EL (cell line): ENCODE measurements at places on chromosomes 13 and 19.

- DNase-seq = peak; percentile 5
Measured at GRCh38 chr19:10421240-10422045, 1.1 kb downstream of the PDE4A start.

DNA sequence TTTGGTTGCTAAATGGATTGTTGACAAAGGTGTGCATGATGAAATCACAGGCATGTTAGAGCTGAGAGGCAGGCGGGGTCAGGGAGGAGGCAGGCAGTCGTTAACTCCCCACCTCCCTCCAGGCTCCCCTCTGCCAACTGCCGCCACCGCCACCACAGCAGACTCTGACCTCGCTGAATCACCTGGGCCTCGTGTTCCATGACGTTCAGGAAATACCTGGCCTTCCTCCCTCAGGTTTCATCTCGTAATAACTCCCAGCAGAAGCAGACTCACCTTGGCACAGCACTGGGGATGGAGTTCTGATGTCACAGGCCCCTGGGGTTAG lies 198.5 kb downstream of the KATNAL1 start:
- DNase-seq = no peak

GRCh38 chr13:26718146-26718545 lies 42.4 kb downstream of the GPR12 start:
- DNase-seq = no peak

GRCh38 chr19:47798904-47799266 lies 5.5 kb downstream of the TPRX1 start:
- no peak for DNase-seq

DNA sequence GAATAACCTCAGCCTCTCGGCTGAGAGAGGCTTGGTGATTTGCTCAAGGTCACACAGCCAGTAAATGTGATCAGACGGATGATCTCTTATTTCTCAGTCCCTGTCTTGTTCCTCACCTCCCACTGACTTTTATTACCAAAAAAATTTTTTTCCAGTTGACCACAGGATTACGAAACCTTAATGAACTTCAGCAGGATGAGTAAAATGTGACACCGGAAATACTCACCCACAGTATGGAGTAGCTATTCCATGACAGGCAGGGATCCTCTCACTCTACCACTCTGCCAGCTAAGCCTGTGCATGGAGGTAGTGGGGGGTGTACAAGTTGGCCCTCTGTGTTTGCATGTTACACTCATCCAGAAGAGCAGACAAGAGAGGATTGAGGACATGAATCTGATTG lies 916.4 kb downstream of the UQCRFS1 start:
- DNase-seq = peak; percentile 21

GRCh38 chr13:41075034-41075433 lies 13.7 kb downstream of the WBP4 start:
- DNase-seq = peak; percentile 38

DNA sequence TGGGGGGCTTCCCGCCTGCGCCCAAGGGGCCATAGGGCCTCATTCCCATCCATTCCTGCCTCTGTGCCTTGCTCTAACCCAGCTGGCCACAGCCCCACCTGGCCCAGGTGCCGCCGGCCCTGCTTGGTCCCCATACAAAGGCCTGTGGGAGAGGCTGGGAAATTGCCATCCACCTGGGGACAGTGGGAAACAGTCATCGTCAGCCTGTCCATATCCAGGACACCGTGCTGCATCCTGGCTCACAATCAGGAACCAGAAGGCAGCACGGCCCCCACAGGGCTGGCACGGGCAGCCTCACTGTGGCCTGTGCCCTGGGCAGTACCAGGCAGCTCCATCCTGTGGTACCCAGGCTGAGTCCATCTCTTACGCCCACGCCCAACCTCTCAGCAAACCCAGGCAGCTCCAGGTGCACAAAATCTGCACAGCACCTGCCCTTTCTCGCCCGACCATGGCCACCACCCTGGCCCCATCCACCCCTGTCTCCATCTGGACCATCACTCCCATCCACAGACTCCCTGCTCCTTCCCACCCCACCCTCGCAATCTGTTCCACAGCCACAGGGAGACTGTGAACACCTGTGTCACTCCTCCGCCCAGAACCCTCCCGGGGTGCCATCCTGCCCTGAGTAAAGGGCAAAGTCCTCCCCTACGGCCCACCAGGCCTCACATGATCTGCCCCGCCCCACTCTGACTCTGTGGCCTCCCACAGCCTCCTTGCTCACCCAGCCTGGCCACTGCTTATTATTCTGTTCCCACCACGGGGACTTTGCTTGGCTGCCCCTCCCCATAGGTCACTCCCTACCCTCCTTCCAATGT lies 21.1 kb upstream of the FBXO27 start:
- no peak for DNase-seq

- no peak for DNase-seq
Measured at GRCh38 chr13:49258089-49258796, 10.5 kb downstream of the CDADC1 start.

- DNase-seq = peak; percentile 87
Measured at GRCh38 chr13:49935171-49936074, 717 bp downstream of the SPRYD7 start.

DNA sequence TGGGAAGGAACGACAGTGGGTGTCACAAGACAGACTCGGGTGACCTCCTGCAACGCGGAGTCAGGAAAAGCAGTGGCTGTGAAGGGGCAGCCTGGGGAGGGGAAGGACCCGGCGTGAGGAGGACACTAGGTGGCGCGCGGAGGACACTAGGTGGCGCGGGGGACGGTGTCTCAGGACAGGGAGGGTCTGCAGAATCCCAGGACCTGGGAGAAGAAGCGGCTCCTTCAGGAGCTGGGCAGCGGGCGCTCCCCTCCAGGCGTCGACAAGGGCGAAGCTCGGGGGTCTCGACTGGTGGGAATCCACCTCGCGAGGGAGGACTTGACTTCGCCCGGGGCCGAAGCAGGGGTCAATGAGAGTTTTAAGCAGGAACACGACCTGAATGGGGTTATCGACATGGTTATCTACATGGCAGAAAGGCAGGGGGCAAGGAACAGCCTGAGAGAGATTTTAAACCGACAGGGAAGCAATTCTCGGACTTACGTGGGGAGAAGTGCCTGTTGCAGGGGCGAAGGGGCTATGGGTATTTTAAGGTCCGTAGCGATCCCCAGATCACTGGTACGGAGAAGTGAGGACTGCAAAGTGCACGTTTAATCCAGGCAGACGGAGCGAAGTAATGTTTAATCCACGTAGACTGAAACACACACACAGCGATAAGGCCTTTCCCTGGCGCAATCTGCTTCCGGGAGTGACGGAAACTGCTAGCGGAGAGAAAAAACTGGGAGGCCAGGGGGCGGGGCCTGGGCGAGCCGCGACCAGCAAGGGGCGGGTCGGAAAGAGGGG lies at the start of gene ZNF616:
Gene ZNF616 (minus strand): TSS at position 687 of the 780 bp plus-strand sequence. CDS start 9,426 bp downstream, outside the sequence.
- peak; percentile 94 for DNase-seq

DNA sequence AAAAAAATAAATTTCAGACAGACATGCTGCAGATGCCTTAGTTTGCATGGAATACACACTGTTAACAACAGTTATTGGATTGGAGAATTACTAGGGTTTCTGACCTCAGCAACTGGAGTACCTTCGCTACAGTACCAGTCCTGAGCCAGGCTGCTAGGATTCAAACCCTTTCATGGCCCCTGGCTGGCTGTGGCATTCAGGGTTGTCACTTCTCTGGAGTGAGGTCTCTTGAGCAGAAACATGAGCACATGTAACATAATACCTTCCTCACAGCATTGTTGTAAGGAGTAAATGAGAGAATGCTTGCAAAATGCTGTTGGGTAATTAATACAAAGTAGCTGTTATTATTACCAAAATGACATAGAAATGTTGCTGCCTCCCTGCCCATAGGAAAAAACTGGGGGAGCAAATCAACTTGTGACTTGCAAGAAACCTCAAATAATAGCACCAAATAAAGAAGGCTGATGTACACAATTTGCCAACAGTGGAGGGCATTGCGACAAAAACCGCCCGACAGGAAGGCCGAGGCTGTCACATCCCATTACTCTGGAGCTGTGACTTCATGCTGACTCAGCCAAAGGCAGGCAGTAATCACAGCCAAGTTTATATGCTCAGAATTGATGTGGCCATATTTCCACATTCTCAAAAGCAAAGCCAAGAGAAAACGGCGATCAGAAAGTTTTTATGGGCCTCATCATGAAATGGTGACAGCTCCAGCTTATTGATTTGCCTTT lies 100.4 kb downstream of the RFC3 start:
- peak; percentile 82 for DNase-seq

DNA sequence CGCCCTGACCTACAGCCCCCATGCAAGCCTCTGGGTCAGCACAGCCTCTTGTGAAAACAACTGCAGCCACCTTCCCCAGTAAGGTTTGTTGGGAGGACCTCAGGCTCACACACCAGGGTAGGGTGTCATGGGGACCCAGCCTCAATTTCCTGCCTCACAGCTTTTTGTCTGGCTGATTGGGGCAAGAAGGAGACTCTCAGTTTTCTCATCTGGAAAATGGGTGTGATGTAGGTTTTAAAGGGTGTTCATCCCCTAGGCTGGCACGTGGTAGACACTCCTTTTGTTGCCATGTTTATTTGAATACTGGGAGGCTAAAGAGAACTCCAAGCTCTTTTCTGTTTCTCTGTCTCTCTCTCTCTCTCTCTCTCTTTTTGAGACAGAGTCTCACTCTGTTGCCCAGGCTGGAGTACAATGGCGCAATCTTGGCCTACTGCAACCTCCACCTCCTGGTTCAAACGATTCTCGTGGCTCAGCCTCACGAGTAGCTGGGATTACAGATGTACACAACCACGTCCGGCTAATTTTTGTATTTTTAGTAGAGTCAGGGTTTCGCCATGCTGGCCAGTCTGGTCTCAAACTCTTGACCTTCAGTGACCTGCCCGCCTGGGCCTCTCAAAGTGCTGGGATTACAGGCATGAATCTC lies 18.2 kb upstream of the PLAUR start:
- no peak for DNase-seq

- no peak for DNase-seq
Measured at GRCh38 chr13:80707000-80707983, 366.4 kb upstream of the SPRY2 start.

- no peak for DNase-seq
Measured at GRCh38 chr13:49567491-49567890, 17.9 kb downstream of the RCBTB1 start.

DNA sequence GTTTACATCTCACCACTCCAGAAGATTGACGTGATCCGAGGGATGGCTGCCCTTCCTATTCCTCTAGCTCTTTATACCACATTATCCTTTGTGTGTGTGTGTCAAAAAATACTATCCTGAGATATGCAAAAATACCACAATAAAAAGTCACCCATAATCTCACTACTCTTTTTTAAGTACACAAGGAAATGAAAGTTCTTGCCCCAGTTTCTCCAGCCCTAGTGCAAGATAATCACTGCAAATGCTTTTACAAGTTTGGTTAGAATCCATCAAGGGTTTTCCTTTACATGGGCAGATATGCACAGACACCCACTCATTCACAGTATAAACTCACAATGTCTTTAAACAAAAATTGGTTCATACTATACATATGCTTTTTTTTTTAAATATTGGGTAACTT lies 89.3 kb downstream of the DIAPH3 start:
- DNase-seq = no peak

DNA sequence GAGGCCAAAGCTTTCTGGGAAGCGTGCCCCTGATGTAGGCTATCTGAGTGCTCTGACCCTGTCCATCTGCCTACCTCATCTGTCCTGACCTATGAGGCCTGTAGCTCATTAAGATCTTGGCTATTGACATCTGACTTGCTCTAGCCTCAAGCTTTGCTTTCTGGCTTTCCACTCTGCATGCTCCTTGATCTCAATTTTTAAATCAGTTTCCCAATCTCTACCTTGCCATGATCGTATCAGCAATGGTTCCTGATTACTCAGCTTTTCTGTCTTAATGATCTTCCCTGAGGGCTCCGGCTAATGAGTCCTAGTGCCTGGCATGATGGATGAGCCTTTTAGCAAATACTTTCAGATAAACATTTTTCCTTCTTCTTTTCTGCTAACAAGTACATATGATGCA lies 262.0 kb downstream of the NDFIP2 start:
- no peak for DNase-seq

DNA sequence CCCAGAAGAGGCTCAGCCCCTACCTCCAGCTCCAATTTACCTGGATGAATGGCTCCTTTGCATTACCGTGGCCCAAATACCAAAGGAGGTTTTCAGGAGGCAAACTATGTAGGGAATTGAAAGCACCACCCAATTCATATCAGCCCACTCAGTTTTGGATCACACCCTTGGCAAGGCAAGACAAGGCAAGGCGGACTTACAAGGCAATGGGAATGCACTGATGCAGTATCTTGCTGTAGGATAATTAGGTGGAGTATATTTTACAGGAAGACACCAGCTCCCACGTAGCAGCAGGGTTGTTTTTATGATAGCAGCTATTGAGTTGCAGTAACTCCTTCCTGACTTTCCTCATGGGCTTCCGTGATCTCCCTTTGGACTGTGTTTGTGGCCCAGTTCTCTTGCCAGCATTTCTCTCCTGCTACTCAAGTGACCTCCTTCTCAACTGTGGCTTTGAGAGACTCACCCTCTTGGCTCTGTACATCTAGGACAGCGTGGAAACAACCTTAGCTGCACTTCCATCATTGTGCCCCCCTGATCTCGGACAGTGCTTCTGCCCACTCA lies 935.9 kb downstream of the EFNB2 start:
- no peak for DNase-seq

DNA sequence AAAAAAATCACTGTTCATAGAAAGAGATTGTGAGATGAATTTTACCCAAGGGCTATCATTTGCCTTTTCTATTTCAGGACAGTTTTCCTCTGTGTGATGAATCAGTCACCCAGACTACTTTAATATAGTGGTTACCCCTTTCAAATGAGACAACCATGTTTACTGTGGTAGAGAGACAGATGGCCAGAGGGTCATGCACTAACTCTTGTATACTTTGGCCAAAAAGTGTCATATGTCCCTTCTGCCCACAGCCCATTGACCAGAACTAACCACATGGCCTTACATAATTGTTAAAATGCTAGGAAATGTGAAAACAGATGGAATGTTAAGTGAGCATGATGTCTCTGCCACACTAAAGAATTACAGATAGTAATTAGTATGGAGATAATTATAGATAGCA lies 498.7 kb downstream of the DACH1 start:
- DNase-seq = no peak

DNA sequence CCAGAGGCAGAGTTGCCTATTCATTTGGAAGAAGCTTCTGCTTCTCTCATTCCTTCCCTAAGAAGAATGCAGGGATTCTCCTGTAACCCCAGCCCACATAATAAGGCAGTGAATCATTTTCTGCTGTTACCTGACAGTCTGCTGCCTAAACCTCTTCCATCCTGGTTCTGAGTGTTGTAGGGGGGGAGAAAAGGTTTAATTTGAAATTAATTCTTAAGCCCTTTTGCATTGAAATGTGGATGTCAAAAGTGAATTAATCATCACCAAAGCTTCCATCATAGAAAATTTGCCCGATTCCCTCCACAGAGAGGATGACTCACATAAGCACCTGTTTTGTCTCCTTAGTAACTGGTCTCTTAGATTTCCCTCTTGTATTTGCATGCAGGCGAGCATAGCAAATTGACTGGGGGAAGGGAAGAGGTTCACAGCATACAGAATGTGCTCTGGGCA lies 146.7 kb upstream of the FNDC3A start:
- peak; percentile 11 for DNase-seq

GRCh38 chr19:15265850-15266248 lies 33.6 kb upstream of the EPHX3 start:
- DNase-seq = peak; percentile 96
